ENCODE measurements at places on chromosomes 5 and 9.

- no peak for DNase-seq
These were observed 145.9 kb downstream of the GABRB2 start for GRCh38 chr5:161400583-161400982.

DNA sequence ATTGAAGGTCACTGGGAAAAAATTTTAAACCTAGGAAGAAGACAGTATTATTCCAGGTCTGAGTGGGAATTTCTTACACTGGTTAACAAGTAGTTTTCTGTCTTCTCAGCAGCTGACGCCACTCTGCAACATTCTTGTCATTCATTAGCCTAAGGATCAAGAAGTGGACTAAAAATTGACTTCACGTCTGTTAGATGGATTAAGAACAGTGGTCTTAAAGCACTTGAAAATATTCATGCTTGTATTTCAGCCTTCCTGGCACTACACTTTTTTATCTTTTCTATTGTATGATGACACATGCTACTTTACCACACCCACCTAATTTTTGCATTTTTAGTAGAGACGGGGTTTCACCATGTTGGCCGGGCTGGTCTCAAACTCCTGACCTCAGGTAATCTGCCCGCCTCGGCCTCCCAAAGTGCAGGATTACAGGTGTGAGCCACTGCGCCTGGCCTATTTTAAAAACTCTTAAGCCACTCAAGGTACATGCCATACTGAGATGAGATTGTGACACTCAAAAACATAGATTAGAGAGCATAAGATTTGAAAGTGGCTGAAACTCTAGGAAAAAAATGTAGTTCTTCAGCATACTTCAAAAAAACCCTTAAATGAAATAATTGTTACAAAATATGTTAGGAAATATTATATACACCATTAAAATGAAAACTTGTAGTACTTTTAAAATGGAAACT lies 8.4 kb downstream of the MATR3 start:
- DNase-seq = no peak

DNA sequence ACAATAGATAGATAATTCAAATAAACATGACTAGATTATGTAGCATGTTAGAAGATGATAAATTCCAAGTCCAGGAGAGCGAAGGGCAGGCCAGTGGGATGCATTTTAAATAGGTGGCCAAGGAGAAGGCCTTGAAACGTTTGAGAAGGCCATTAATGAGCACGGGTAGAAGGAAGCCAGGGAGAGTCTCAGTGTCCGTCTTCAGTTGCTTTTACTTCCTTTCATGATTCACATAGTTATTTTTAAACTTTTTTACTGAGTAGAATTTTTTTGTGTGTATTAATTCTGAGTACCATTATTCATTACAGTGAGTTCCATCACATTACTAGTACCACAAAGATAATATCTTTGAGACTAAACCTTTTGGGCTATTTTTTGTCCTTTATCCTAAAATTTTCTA lies 259.2 kb downstream of the ARRDC3 start:
- no peak for DNase-seq

GRCh38 chr9:91425271-91425670 lies 1.6 kb upstream of the NFIL3 start:
- no peak for DNase-seq

GRCh38 chr5:24162343-24162742 lies 482.4 kb downstream of the CDH10 start:
- no peak for DNase-seq

- DNase-seq = no peak
These were observed 164.4 kb downstream of the SEMA5A start for GRCh38 chr5:9381464-9381863.

DNA sequence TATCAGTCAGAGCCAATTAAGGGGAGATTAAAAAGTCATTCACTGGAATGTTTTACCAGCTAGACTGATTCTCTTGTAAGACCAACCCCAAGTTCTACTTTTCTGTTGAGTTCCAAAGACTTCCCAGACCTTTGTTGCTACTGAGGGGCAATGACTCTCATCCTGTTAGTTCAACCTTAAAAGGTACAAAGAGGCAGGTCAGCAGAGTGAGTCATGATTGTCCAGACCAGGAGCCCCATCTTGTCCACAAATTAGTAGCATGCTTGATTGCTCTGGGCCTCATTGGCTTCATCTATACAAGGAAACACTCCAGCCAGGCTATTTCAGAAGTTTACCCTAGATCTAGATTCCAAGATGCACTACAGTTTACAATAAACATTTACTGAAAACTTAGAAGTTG lies 79.9 kb upstream of the IL7R start:
- DNase-seq = no peak

DNA sequence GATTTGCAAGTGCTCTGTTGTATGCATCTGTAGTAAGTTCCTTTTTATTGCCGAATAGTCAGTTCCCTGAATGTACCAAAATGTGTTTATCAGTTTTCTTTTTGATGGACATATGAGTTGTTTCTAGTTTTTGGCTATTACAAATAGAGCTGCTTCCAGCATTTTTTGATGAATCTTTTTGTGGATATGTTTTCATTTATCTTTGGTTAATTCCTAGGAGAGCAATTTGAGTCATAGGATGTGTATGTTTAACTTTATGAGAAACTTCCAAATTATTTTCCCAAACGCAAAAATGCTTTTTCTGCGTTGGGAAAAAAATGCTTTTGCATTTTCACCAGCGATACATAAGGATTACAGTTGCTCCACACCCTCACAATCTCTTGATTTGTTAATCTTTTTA lies 287.7 kb downstream of the FER start:
- no peak for DNase-seq

- DNase-seq = peak; percentile 40
These were observed 831 bp downstream of the ODF2 start for GRCh38 chr9:128456613-128457061.

DNA sequence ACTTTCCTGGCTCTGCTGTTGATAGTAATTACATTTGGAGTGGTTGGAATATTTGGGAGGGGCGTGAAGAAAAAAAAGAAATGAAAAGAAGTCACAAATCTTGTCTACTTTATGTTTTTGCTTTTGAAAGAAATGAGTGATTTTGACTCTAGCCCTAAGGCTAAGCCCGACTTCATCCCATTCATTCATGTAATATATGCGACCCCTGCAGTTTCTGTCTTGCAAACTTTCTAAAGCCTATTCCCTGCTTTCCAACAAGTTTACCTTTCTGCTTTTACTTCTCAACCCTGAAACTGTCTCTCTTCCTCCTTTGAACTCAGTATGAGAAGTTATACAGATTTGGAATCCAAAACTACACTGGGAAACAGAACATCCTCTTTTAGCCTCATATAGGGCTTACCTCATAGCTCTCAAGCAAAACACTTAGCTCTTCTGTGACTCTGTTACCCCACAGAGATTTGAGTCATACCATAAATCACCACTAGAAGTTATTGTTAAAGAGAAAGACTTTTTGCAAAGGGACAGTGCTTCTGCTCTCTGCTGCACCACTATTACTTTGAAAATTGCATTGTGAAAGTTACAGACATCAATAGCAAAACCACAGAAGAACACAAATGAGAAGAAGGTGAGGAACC lies 1.6 kb downstream of the CFAP95 start:
- DNase-seq = no peak

- DNase-seq = no peak
These were observed 36.1 kb downstream of the CAAP1 start for GRCh38 chr9:26856413-26857032.

- DNase-seq = no peak
These were observed 39.5 kb downstream of the ADAMTS12 start for GRCh38 chr5:33852319-33852718.

DNA sequence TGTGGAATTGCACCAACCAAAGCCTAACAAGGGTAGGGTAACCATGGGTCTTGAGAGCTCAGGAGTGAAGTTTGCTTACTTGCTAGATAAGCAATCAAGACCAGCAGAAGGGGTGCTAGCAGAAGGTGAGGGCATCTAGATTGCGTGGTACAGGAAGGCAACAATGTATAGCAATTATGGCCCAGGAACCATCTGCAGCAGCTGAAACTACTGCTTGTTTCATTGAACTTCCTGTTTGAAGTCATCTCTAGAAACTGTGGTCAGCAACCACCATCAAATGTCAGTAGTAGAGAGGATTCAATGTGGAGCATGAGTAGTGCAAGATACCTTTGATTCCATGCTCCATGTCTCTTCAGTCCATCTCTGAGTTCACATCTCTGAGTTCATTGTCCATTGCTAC lies 462.1 kb upstream of the GRAMD2B start:
- DNase-seq = no peak

- no peak for DNase-seq
These were observed 22.8 kb upstream of the ANKRD18A start for GRCh38 chr9:38642951-38643814.

DNA sequence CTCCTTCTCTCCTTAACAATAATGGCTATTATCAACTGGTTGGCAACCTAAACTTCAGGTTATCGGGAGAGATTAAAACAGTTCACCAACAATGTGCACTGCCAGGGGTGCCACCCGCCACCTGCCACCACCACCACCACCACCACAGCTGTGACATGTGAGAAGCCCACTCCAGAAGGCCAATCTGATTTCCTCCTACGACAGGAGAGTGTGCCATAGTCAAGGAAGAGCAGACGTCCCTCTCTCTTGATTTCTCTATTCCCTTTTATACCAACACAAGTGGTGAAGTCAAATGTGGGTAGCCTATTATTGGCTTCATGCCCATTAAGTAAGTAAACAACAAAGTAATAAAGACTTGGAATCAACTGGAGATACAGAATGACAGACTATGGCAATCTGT lies 22.4 kb downstream of the GNAQ start:
- no peak for DNase-seq

- DNase-seq = no peak
These were observed 52.9 kb upstream of the APC start for GRCh38 chr5:112684737-112685136.

DNA sequence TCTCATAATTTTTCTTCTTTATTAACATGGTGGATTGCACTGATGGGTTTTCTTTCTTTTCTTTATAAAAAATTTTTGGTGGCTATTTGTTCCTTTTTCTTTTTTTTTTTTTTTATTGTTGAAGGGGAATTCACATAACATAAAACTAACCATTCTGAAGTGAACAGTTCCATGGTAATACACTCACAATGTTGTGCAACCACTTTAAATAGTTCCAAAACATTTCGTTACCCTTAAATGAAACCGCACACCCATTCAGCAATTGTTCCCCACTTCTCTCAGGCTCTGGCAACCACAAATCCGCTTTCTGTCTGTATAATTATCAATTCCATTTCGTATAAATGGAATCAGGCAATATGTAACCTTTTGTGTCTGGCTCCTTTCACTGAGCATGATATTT lies 11.7 kb upstream of the SETX start:
- DNase-seq = no peak

DNA sequence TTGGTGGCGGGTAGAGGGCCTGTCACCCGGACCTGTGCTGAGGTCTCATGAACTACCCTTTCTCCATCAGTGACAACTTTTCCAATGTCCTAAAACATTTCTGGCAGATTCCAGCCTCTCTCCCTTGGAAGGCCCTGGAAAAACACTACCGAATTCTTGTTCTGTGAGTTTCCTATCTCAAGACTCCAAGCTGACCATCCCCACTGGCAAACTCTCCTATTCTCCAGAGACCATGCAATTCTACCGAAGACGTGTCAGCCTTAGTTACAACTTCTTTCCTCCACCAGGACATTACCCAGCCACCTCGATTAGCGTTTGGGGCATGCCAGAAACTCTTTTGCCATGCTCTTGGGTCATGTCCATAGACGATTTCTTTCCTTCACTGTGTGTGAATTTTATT lies 26.8 kb upstream of the GABRP start:
- no peak for DNase-seq
